Fibroblast of lung (primary cell): ENCODE measurements at places on chromosomes 5 and 9. TPM values are rescaled to one million over a fixed set of nuclear protein-coding genes. Genes with fewer than 3 reads are reported as not detected.

SPATA9 gene
- total RNA-seq, result 0.51 and 0.66 TPM in 2 replicates

TGFBR1 gene
- 63.9 and 79.1 TPM in 2 replicates for total RNA-seq

PCDHB16 gene
- total RNA-seq, result 0.51 and 1.5 TPM in 2 replicates

LECT2 gene
- total RNA-seq, result not detected in 2 replicates
